Activated T-cell treated with anti-CD3 and anti-CD28 coated beads for 48 hours (primary cell): ENCODE measurements at places on chromosomes 5 and 9.

GRCh38 chr9:134689321-134690181 is 47.9 kb downstream of the COL5A1 start:
- DNase-seq = peak; percentile 6

DNA sequence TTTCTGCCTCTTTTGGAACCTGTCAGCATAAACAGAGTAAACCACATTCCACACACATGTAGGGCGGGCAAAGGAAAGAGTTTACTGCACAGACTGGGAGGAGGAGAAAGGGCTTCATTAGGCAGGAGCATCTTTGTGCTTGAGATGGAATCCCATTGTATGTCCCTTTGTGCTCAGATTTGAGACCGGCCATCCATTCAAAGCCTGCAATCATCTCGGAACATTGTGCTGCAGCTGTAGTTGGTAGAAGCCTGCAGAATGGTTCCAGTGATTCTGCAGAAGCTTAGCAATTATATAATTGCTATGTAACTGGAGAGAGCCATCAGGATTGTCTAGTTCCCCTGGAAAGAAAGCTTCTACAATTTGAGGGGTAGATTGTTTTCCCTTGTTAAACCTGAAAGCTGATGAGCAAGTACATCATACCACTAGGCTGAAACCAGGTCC is 16.5 kb downstream of the ZNF462 start:
- no peak for DNase-seq

DNA sequence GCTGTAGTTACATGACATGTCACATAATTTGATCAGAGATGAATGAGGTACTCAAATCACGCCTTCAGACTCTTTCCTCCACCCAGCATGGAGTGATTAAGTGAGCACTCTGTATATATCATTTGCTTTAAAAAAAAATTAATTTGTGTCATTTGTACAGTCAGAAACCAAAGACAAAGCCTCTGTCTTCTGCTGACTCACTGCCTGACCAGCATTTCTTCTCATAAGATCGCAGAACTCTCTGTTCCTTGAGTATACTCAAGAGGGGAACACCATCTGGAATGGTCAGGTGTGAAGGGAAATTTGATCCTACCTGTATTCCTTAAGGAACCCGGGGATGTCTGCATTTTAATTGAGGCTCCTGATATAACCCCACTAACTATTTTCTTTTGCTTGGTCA is 254.4 kb downstream of the FAM114A2 start:
- DNase-seq = no peak

DNA sequence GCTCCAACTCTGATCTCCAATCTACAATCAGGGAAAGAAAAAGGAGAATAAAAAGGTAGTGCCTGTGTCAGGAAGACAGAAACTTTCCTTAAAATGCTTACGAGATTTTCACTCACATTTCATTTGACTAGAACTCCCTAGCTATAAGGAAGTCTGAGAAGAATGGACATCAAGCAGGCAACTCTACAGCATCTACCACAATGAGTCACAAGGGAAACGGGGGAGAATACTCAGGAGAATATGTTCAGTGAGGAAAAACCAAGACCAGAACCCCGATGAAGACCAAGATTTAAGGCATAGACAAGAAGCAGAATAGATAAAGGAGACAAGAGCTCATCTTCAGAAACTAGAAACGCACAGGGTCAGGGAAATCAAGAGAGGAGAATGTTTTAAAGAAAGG is 9.0 kb upstream of the SETD9 start:
- DNase-seq = no peak

- DNase-seq = no peak
Measured at GRCh38 chr9:109335121-109335520, 14.3 kb upstream of the EPB41L4B start.

DNA sequence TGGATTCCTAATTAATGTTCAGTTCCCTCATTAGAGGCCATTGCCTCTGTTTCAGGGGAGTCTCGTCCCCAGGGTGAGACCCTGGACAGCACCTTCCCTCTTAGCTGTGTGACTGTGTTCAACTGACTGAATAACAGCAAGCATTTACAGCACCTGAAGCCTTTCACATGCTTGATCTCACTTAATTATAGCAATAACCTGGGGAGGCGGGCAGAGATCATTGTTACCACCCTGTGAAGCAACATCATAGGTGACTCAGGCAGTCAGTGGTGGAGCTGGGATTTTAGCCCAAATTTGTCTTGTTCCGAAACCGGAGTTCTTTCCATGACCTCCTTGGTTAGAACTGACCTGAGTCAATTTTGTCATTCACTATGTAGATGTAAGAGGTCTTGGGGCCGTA is 105.2 kb upstream of the RAD23B start:
- DNase-seq = no peak

DNA sequence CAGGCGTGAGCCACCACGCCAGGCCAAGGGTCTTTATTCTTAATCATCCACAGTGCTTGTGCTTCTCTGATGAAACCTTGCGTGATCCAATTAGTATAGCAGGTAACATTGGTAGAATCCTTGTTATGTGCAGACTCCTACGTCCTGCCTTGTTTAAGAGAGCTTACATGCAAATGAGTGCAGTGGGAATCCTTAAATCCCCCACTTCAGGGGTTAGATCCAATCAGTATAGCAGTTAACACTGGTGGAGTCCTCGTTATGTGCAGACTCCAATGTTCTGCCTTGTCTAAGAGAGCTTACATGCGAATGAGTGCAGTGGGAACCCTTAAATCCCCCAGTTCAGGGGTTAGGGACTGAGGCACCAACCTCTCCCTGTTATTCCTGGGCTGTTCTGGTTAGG is 193.4 kb downstream of the SEMA6A start:
- DNase-seq = no peak

DNA sequence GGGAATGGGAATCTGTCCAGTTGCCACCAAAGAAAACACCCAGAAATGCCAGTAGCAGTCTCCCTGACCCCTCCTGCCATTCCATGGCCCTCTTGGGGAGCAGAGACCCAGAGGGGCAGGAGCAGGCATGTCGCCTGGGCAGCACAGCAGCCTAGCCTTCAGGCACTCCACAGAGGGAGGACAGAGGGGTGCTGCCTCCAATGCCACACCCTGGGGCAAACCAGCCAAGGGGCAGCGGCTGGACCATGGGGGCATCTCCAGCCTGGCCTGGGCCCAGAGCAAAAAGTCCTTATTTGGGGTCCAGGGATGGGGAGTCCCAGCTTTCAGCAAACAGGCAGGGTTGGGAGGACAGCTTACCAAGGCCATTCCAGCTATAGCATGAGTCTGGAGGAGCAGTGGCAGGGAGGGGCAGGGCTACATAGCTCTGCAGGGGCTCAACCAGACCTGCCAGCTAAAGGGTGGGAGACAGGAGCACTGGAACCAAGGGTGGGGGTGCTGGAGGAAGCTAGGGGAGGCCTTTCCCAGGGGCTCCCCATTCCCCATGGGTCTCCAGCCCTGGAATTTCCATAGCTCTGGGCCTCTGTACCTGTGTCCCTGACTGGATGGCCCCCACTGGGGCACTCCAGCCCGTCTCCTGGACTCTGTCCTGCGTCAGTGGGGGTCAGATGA is 6.7 kb downstream of the BRD3 start:
- DNase-seq = no peak

DNA sequence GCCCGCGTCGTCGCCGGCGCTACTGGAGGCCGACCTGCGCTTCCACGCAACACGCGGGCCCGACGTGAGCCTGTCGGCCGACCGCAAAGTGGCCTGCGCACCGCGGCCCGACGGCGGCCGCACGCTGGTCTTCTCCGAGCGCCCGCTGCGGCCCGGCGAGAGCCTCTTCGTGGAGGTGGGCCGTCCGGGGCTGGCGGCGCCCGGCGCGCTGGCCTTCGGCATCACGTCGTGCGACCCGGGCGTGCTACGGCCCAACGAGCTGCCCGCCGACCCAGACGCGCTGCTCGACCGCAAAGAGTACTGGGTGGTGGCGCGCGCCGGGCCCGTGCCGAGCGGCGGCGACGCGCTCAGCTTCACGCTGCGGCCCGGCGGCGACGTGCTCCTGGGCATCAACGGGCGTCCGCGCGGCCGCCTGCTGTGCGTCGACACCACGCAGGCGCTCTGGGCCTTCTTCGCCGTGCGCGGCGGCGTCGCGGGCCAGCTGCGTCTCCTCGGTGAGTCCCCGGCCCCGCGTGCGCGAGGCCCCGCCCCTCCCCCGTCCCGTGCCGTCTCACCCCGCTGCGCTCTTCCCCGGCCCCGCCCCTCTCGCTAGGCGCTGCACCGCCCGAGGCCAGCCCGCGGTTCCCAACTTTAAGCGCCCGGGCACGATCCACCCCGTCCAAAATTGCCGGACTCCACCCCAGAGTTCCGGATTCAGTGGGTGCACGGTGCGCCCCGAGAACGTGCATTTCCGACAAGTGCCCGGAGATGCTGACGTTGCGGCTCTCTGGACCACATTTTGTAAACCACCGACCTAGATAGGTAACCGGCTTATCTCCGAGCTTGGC is 42.8 kb downstream of the NEURL1B start:
- DNase-seq = peak; percentile 62

- no peak for DNase-seq
Measured at GRCh38 chr5:14728459-14728938, 64.0 kb downstream of the OTULIN start.

- no peak for DNase-seq
Measured at GRCh38 chr5:61735995-61736394, 403.9 kb downstream of the ZSWIM6 start.

DNA sequence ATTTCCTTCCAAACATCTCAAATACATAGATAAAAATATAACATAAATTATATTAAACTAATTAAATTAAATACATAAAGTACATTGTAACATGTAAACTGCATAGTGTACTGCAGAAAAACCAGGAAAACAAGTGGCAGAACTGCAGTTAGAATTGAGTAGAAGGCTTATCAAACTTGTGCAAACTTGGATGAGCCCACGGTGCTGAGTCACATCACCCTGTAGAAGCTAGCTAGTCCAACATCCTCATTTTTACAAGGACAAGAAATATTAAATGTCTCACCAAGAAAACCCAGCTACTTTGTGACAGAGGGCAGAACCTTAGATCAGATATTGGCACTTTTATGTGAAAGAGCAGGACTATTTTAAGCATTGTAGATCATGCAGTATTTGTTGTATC is 807.9 kb upstream of the NUDT12 start:
- no peak for DNase-seq

DNA sequence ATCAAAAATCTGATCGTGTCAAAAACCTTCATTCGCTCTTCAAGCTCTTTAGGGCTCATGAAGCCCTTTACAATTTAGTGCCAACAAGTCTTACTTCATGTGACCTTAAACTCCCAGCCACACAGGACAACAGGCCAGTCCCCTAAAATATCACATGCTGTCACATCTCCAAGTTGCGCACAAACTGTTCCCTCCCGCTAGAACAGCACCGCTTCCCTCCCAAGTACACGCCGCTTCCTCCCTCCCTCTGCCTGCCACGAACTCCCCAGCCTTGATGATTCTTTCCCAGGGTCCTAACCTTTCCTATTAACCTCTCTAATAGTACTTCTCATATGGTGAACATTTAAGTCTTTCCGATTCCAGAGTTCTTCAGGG is 91.2 kb downstream of the TLE1 start:
- DNase-seq = no peak

DNA sequence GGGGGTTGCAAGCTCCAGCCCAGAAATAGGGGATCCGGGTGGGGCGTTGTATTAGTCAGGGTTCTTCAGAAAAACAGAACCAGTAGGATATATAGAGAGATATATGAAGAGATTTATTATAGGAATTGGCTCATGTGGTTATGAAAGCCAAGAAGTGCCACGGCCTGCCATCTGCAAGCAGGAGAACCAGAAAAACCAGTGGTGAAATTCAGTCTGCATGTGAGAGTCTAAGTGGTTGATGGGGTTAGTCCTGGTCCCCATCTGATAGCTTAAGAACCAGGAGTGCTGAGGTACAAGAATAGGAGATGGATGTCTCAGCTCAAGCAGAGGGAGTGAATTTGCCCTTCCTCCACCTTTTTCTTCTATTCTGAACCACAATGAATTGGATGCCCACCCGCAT is 123.4 kb upstream of the APC start:
- no peak for DNase-seq

GRCh38 chr5:38456657-38457399 is 99.6 kb downstream of the LIFR start:
- DNase-seq = no peak

- no peak for DNase-seq
Measured at GRCh38 chr9:129773262-129774048, 20.6 kb upstream of the PTGES start.

DNA sequence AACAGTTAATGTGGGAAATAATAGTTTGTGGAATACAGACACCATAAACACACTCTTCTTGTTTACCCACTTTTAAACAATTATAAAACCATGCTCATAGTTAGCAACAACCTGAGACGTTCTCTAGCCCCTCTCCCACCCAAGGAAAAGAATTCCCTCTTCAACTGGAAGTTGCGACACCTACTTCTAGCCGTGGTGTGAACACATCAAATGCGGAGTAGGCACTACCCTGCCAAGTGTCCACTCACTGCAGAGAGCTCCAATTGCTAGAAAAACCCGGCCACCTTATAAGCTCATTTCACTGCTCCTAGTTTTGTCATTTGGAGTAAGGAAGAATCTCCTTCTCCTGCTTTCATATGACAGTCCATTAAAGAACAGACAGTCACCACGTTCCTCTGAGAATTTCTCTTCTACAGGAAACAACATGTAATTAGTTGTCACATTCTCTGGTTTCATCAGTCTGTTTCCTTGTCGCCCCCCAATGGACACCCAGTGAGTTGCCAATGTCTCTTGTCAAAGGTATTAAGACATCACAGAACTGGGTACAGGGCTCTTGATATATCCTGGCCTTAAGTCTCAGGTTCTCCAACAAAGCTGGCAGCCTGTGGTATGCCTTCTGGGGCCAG is 47.3 kb downstream of the PRLR start:
- DNase-seq = peak; percentile 28

GRCh38 chr9:34370970-34371880 is 5.5 kb downstream of the MYORG start:
- no peak for DNase-seq

DNA sequence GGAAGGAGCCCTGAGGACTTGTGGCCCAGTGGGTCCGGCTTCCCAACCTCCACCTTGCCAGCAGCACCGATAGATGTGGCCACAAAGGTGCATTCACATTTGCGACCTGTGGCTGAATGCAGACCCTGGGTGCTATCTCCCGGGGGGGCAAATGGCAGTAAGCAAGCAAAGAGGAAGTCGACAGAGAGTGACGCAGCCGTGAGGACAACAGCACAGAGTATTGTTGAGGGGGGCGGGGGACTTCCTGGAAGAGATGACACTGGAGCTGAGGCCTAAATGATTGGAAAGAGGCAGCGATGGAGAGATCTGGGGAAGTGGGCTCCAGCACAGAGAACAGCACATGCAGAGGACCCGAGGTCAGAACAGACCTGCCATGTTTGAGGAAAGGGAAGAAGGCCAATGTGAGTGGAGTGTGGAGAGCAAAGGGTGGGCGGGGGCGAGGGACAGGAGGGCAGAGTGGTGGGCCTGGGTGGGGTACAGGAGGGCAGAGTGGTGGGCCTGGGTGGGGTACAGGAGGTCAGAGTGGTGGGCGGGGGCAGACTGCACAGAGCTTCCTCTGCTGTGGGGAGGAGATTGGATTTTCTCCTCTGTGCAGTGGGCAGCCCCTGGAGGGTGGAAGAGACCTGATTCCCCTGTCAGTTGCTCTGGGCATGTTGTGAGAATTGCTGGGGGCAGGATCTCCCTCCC is 42.6 kb downstream of the ADAMTS2 start:
- DNase-seq = no peak

- DNase-seq = peak; percentile 67
Measured at GRCh38 chr5:177309351-177310191, 2.1 kb downstream of the MXD3 start.

- DNase-seq = no peak
Measured at GRCh38 chr9:87324613-87325194, 173.0 kb upstream of the DAPK1 start.
